ENCODE measurements at places on chromosomes 12 and 14. TPM values are rescaled to one million over a fixed set of nuclear protein-coding genes. Genes with fewer than 3 reads are reported as not detected.

FOXN4 gene
- total RNA-seq, result not detected

TGM1 gene
- 2.7 TPM for total RNA-seq

FIGNL2 gene
- total RNA-seq, result 0.35 TPM

AICDA gene
- not detected for total RNA-seq

SAMD15 gene
- total RNA-seq, result 0.77 TPM

ZFHX2 gene
- 1.0 TPM for total RNA-seq

NANOG gene
- total RNA-seq, result not detected

NID2 gene
- total RNA-seq, result 41.3 TPM

SERPINA12 gene
- total RNA-seq, result not detected

FAM90A1 gene
- total RNA-seq, result not detected

IL26 gene
- total RNA-seq, result not detected

DNA sequence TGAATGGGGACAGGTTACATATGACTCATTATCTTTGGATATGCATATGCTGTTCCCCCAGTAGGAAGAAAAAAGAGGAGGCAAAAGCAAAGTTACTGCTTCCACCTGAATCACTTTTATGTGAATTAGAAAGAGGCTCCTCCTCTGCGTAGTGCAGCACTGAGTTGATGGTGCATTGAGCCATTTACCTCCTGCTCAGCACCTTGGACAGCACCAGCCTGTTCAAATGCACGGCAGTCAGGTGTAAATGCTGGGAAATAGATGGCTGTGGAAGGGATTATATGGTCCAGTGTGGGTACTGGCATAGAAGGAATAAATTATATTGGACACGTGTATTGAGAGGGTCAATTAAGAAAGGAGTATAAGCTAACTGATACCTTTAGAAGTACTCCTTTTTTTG lies 541.9 kb upstream of the SEL1L start:
- peak; percentile 42 for DNase-seq

- DNase-seq, result no peak
Observed at GRCh38 chr12:4168036-4168435, 105.5 kb upstream of the CCND2 start.

DNA sequence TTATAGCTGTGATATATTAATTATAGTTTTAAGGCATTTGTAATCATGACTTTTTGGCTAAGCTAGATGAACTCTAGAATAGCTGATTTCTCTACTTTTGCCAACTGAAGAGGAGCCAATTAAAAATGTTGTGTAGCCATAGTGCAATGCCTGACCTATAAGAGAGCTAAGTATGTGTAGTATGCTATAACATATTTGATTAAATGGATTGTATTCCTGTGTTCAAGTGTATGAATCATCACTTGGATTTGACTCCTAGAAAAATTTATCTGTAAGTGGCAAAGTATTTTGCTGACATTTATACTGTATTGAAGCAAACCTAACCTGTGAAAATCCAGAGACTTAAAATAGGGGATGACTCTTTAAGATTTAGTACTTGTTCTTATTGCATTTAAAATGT lies 34.2 kb downstream of the PCNX4 start:
- DNase-seq, result no peak

- no peak for DNase-seq
Observed at GRCh38 chr14:38994731-38995130, 108.3 kb downstream of the SEC23A start.

GRCh38 chr12:84117190-84117589 lies 795.4 kb downstream of the SLC6A15 start:
- DNase-seq, result no peak

DNA sequence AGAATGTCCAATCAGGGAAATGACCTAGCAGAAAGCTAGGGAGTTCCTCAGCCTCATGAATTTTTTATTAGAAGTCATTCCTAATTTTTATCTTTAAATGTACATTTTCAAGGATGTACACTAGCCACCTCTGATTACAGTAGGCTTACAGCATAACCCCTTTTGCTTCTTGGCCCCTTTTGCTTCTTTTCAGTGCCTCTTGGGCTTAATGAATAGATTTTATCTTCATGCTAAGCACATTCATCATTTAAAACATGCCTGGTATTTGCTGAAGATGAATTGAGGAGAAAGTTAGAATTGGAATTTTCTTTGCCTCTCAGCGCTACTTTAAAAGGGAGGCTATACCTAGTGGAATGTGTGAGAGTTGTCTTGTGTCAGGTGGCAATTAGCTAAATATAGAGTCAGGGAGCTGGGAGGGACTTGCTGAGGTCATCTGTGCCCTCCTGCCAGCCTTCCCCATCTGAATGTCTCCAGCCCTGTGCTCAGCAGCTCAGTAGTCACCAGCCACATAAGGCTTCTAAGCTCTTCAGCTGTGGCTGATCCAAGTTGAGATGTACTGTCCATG lies 132.1 kb downstream of the SAMD4A start:
- peak; percentile 72 for DNase-seq

GRCh38 chr14:80965037-80965436 lies 9.6 kb downstream of the TSHR start:
- DNase-seq, result no peak

- DNase-seq, result no peak
Observed at GRCh38 chr12:96143827-96144565, 50.2 kb upstream of the ELK3 start.

- no peak for DNase-seq
Observed at GRCh38 chr12:92438641-92439419, 264.0 kb upstream of the PLEKHG7 start.

GRCh38 chr12:13780453-13780852 lies 200.9 kb downstream of the GRIN2B start:
- no peak for DNase-seq

DNA sequence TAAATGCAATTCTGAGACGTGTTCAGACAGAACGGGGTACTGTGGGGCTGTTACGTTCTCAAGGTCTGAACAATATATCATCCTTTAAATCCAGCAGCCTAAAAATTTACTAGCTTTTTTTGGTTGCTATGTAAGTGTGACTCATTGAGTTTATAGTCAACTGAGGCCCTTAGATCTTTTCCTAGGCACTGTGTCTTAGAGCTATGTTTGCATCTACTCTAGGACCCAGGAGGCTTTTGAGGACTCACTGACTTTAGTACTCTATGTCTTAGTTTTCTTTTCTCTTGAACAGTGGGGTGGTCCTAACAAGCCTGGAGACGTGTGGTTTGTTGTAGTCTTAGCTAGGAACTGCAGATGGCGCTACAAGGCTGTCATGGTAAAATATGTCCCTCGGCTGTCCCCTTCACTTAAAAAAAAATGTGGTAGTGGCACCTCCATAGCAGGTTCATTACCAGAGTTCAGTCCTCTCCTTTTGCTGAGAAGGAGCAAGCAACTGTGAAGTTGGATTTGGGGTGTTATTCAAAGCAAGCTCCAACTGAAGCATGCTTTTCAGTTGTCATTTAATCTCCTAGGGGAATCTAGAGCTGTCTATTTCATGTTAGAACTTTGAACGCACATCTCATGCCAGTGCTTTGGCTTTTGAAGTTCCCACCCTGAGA lies 8.7 kb upstream of the SPATS2 start:
- DNase-seq, result no peak

DNA sequence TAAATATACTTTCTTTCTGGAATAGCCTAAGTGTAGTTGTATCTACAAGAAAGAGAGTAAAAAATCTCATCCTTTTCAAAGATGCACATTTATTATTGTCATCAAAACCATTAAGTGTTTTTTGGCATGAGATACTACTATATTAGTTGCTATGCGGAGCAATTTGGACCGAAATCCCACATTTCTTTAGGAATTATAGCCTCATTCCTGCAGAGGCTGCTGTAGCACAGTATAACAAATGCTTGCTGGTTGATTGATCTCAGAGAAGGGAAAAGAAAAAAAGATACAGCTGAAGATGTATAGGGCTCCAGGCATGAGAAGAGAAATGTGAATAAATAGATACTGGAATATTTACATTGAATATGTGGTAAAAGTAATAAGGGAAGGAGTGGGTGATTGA lies 36.0 kb downstream of the RHOJ start:
- no peak for DNase-seq

- DNase-seq, result no peak
Observed at GRCh38 chr14:50745401-50746058, 77.4 kb upstream of the SAV1 start.

GRCh38 chr14:101708853-101709532 lies 52.5 kb upstream of the PPP2R5C start:
- no peak for DNase-seq

DNA sequence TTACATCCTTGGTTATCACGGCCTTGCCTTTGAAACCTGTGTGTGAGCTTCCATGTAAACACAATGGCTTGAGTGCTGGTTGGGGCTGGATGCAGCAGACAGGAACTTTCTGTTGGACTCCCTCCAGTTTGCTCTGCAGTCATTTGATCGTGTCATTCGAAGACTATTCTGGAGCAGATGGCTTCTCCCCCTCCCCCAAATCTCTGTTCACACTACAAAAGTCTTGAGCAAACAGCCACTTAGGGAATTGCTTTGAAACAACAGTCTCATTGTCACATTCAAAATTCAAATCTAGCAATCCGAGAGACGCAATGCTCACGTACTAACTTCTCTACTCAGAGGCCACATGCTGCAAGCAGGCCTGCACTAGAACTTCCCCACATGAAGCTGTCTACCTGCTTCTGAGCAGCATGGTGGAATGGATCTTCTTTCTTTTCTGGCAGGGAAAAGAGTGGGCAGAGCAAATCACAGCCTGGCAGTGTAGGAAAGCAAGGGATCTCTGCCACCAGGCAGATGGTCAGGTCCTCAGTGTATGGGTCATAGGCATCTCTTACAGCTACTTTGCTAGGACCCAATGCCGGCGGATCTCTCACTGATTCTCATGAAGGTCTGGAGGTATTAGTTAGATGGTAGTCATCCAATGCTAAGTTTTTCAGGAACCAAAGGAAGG lies 214.2 kb downstream of the PPM1H start:
- DNase-seq, result no peak

DNA sequence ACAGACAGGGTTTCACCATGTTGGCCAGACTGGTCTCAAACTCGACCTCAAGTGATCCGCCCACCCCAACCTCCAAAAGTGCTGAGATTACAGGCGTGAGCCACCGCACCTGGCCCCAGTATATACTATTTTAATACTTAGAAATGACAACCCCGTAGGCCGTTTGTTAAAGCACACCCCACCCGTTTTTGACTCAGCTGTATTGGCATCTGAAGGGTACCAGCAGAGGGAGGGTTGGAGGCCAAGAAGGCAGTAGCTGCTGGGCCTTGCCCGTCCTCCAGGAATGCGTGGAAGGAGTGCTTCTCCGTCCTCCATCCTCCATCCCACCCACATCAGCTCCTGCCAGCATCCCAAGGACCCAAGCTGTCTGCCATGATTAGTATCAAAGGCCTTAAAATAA lies 6.3 kb upstream of the NIN start:
- no peak for DNase-seq

- DNase-seq, result no peak
Observed at GRCh38 chr14:49089107-49089506, 497.1 kb downstream of the RPS29 start.
